ENCODE measurements at places on chromosomes 1 and 21. TPM values are rescaled to one million over a fixed set of nuclear protein-coding genes. Genes with fewer than 3 reads are reported as not detected.

DNA sequence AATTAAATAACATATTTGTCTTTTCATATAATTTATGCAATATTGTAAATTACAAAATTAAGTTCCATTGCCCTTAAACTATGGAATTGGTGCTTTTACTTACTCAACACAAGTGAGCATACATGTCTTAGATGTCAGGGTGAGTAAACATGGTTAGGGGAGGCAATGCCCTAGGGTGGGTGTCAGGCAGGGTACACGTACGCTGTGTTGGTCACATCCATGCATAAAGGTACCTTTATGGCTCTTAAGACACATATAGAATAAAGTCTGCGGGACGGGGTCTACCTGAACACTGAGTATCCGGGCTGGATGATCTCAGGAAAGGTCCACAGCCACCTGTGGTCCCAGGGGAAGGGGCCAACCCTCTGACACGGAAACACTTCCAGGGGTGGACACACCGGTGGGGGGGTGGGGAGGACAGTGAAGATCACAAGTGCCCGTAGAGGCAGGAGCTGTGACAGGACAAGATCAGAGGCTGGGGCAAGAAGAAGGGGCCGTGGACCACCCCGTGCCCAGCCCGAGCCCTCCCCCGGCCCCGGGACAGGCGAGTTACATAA, 720 bp downstream of the LIN9 start:
- H3K27me3 ChIP-seq: no peaks in the 10 kb centered on the region
- no peaks in the 10 kb centered on the region for H3K4me1 ChIP-seq
- no peaks in the 10 kb centered on the region for H3K36me3 ChIP-seq
- H3K4me3 ChIP-seq: peak overlapping the region; percentile 83
- peak; percentile 25 for DNase-seq

- DNase-seq: no peak
- H3K27me3 ChIP-seq: no peaks in the 10 kb centered on the region
- no peak overlapping the region for H3K27ac ChIP-seq
- H3K4me1 ChIP-seq: no peaks in the 10 kb centered on the region
- H3K36me3 ChIP-seq: no peaks in the 10 kb centered on the region
Measured at GRCh38 chr21:41755258-41755933, 11.5 kb downstream of the RIPK4 start.

EVA1B gene
- 113 TPM for total RNA-seq

DNA sequence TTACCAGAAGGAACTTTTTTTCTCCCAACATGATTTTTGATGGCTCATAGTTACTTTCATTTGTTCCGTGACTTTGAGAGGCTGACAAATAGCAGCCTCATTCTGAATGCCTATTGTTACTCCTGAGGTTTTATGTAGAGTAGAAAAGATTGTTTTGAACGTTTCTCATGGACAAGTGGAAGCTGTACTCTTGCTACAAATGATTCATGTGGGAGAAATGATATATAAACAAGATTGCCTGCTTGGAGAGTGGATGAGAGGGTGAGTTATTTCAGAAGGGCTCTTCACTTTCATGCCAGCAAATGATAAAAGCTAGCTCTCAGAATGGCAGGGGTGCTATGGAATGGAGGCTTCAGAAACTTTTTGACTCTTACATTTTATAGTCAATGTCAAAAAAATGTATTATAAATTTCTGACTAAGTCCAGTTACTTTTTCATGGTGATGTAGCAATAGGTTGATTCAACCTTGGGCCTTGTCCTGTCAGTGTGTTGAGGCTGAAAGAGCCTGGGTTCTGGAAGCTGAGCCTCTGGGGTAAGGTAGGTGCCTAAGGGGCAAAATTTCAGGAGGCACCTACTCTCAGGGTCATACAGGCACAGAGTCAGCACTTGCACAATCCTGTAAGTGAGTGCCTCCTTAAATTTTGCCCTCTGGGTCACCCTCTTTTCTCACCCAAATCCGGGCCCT, 19.4 kb downstream of the JUN start:
- no peaks in the 10 kb centered on the region for H3K4me1 ChIP-seq
- H3K4me3 ChIP-seq: no peak overlapping the region
- no peaks in the 10 kb centered on the region for H3K36me3 ChIP-seq
- no peaks in the 10 kb centered on the region for H3K27me3 ChIP-seq
- no peak for DNase-seq

DNA sequence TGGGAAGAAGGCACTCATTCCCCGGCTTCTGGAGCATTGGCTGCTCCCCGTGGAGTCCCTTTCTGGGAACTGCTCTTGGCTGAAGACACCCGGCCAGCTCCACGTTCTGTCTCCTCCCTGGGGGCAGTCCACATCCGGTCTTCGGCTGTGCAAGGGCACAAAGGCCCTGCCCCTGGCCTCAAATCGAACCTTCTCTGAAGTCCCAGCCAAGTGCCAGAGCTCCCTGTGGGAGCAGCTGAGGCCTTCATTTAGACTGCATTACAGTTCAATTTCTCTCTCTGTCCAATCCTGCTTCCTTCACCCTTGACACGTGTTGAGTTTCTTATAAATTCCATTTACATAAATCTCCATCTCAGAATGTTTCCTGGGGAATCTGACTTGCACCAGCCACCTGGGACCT, 132.9 kb upstream of the POU3F1 start:
- no peak overlapping the region for H3K27ac ChIP-seq
- H3K4me3 ChIP-seq: no peak overlapping the region
- DNase-seq: no peak

DNA sequence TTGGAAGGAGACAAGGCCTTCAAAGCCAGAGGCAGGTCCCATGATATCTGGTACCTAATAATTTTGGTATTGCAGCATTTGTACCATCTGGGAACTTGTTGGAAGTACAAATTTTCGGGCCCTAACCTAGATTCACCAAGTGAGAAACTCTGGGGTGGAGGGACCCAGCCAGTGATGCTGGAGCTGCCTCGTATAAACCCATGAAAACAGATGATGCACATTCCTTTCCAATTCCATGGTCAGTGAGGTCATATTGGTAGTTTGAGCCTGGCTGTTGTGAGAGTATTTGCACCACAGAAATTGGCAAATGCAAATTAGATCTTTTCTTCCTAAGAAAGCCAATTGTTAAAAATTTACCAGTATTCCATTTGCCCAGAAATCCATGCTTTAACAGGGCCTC, 269.6 kb upstream of the PLXNA2 start:
- no peaks in the 10 kb centered on the region for H3K4me1 ChIP-seq
- no peak overlapping the region for H3K27ac ChIP-seq
- H3K27me3 ChIP-seq: no peaks in the 10 kb centered on the region
- H3K4me3 ChIP-seq: no peak overlapping the region

RORC gene
- total RNA-seq: 1.8 TPM

- no peak overlapping the region for H3K4me3 ChIP-seq
- H3K27ac ChIP-seq: no peak overlapping the region
- no peaks in the 10 kb centered on the region for H3K4me1 ChIP-seq
- H3K36me3 ChIP-seq: no peaks in the 10 kb centered on the region
- H3K27me3 ChIP-seq: no peaks in the 10 kb centered on the region
Measured at GRCh38 chr1:9755441-9755995, 68.2 kb downstream of the CLSTN1 start.

DNA sequence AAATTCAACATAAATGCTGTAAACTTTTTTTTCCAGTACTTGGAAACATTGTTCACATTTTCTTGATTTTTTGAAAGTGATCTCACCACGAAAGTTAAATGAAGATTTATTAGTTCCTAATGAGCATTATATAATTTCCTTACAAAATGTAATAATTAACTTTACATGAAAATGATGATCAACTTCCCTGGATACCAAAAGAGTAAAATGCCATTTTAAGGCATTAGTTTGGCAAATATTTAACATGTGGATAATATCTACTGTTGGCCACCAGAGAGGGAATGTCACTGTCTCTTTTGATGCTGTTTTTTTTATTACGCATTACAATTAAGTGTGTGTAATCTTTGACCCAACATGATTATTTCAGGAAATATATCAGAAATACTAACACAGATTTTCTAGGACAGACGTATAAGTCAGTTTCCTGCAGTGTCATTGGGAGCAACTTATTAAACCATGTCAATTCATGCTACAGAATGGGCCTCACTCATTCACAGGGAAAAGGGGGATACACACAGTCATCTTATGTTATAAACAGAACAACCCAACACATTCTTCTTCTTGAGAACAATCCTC, 903.9 kb upstream of the ADGRL2 start:
- no peaks in the 10 kb centered on the region for H3K4me1 ChIP-seq
- no peaks in the 10 kb centered on the region for H3K27me3 ChIP-seq
- H3K27ac ChIP-seq: no peak overlapping the region
- no peak overlapping the region for H3K4me3 ChIP-seq
- H3K36me3 ChIP-seq: no peaks in the 10 kb centered on the region

- no peaks in the 10 kb centered on the region for H3K27me3 ChIP-seq
- no peaks in the 10 kb centered on the region for H3K36me3 ChIP-seq
- H3K4me3 ChIP-seq: no peak overlapping the region
- no peak for DNase-seq
Measured at GRCh38 chr1:30892671-30893073, 15.9 kb downstream of the SDC3 start.

CYP4Z1 gene
- not detected for total RNA-seq

DNA sequence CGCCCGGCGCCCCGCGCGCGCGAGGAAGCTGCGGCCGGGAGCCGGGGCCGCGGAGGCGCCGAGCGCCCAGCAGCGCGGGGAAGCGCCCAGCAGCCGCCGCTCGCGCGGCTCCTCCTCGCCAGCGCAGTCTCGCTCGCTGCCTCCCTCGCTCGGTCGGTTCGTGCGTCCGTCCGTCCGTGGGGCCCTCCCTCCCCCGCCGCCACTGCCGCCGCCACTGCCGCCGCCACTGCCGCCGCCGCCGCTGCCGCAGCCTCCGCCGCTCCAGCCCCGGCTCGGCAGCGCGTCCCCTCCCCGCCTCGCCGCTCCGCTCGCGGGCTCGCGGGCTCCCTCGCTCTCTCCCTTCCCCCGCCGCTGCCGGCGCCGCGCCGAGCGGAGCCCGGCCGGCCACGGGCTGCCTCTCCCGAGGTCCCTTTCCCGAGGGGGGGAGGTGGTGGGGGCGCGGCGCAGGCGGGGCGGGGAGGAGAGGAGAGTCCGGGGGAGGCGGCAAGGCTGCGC, at the start of gene KCND3:
TSS of gene KCND3 (minus strand) at position 138 of the 495 bp plus-strand sequence.
- H3K4me3 ChIP-seq: peak within 1 kb of the TSS; percentile 52
- H3K27ac ChIP-seq: no peak within 1 kb of the TSS
- no peaks in the 10 kb centered on the region for H3K36me3 ChIP-seq
- H3K4me1 ChIP-seq: peaks cover 11% of the 10 kb centered on the region

FCAMR gene
- total RNA-seq: not detected

S100A9 gene
- 41.3 TPM for total RNA-seq

DNA sequence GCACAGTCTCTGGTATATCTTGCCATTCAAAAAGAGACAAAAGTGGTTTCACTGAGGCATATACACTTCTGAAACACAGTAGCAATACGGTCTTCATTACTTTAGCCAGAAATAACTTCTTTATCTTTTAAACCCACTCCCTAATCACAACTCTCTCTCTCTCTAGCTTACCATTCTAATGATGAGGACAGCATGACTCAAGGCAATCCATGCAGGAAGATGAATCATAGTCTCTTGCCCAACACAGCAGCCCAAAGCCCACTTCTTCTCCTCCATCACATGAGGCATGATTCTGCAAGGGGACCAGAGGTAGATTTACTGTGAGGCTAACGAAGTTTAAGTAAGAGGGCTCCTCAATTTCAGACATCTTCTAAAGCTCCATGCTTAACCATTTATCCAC, 285.0 kb upstream of the NR5A2 start:
- no peak overlapping the region for H3K27ac ChIP-seq
- no peak overlapping the region for H3K4me3 ChIP-seq
- no peaks in the 10 kb centered on the region for H3K36me3 ChIP-seq
- no peaks in the 10 kb centered on the region for H3K27me3 ChIP-seq
- DNase-seq: no peak

IRF6 gene
- total RNA-seq: 2.5 TPM

GRCh38 chr1:201454608-201455007, 14.4 kb downstream of the PHLDA3 start:
- no peak overlapping the region for H3K27ac ChIP-seq
- DNase-seq: no peak
- H3K4me3 ChIP-seq: no peak overlapping the region
- no peaks in the 10 kb centered on the region for H3K27me3 ChIP-seq

FBXO2 gene
- total RNA-seq: 1.9 TPM

- no peak overlapping the region for H3K27ac ChIP-seq
- no peak overlapping the region for H3K4me3 ChIP-seq
- H3K27me3 ChIP-seq: no peaks in the 10 kb centered on the region
- H3K4me1 ChIP-seq: peaks cover 9% of the 10 kb centered on the region
- no peaks in the 10 kb centered on the region for H3K36me3 ChIP-seq
- DNase-seq: no peak
Measured at GRCh38 chr1:229621663-229622062, 4.3 kb downstream of the TAF5L start.

SDHB gene
- 64.8 TPM for total RNA-seq

PTCH2 gene
- total RNA-seq: 15.6 TPM

KRTAP11-1 gene
- total RNA-seq: not detected

DNA sequence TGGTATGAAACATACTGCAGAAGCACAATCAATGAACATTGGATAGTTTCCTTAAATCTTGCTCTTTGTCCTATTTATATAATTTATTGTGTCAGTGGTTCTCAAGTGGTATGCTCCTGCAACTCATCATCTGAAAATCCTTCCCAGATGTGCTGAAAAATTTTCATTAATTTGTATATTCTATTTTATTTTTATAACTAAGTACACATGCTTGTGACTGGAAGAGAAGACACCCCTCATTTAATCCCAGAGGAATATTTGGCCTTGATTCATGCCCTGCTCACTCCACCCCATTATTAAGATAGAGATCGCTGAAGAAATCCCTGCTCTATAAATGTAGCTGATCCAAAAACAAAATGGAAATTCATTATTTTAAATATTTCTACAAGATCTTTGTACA, 870.5 kb upstream of the CXADR start:
- no peaks in the 10 kb centered on the region for H3K27me3 ChIP-seq
- H3K4me1 ChIP-seq: no peaks in the 10 kb centered on the region
- H3K36me3 ChIP-seq: no peaks in the 10 kb centered on the region
- no peak overlapping the region for H3K4me3 ChIP-seq

- DNase-seq: peak; percentile 54
- no peaks in the 10 kb centered on the region for H3K27me3 ChIP-seq
- H3K36me3 ChIP-seq: no peaks in the 10 kb centered on the region
- no peak overlapping the region for H3K4me3 ChIP-seq
- no peak overlapping the region for H3K27ac ChIP-seq
- H3K4me1 ChIP-seq: peaks cover 24% of the 10 kb centered on the region
Measured at GRCh38 chr21:44870748-44871495, 2.6 kb downstream of the PTTG1IP start.

- no peaks in the 10 kb centered on the region for H3K27me3 ChIP-seq
- no peak overlapping the region for H3K27ac ChIP-seq
- no peak overlapping the region for H3K4me3 ChIP-seq
- peak; percentile 45 for DNase-seq
Measured at GRCh38 chr21:31543191-31543590, 116.3 kb upstream of the SOD1 start.

- no peak for DNase-seq
- H3K4me1 ChIP-seq: no peaks in the 10 kb centered on the region
- H3K27me3 ChIP-seq: no peaks in the 10 kb centered on the region
Measured at GRCh38 chr1:245458234-245458633, 303.4 kb downstream of the KIF26B start.

ANKRD65 gene
- total RNA-seq: 4.5 TPM

SEMA6C gene
- total RNA-seq: 17.4 TPM
